ENCODE measurements at places on chromosomes 6 and 20.

GRCh38 chr20:46572153-46572552 lies 21.7 kb upstream of the OCSTAMP start:
- DNase-seq: no peak

- no peak for DNase-seq
Measured at GRCh38 chr20:40547483-40548091, 141.4 kb downstream of the MAFB start.

DNA sequence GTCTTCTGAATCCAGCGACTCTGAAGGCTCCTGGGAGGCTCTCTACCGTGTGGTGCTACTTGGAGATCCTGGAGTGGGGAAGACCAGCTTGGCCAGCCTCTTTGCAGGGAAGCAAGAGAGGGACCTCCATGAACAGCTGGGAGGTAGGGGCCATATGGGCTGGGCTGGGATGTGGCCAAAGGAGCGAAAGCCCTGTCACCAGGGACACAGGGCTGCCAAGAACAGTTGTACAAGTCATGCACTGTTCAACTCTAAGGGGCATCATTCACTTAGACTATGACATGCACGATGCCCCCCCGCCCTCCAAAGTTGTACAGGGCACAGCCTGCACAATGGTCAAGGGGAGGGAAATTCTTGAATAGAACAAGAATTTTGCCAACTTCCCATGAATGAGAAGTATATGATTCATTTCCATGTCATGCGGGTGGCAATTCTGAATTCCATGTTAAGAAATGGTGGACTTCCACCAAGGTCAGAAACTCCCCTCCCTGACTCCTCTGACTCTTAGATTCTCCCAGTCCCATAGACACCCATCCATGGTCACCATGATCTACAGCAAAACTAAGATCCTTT lies 1.6 kb downstream of the REM1 start:
- no peak for DNase-seq

- no peak for DNase-seq
Measured at GRCh38 chr6:145630598-145630997, 104.7 kb downstream of the EPM2A start.

DNA sequence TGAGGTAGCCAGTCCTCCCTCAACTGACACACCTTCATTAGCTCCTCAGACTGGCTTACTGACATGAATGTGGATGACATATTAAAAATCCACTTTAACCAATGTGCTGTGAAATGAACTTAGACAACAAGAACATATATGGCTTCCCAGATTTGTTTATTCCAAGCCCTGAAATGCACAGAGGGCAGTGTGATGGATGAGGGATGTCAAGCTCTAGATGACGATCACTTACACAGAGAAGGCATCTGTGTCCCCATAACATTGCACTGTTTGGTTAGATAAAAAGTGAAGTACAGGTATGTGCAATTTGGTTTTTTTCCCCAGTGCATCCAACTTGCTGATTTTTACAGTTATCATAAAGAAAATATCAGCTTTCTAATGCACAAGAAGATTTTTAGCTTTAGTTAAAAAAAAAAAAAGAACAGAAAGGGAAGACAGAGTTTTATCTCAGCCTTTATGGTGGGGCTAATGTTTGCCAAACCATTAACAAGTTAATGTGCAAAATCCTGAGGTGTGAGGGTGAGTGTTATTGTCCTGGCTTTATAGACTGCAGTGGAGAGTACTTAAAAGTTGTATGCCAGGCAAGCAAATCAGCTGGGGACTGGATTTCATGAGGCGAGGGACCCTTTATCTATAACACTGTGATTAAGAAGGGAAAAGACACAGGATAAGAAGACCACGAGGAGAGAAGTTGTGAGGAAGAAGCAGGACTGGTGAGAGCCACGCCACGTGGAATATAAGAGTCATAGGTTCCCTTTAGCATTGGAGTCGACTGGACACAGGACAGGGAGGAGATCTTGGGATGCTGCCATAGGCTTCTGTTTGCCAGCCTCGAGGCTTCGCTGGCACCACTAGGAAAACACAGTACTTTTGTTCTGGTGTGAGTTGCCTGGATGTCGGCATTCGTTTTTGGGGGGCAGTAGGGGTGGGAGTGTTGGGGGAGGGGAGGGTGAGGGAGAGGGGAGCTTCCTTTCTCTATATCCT lies 90.0 kb upstream of the BACH2 start:
- DNase-seq: no peak

- DNase-seq: no peak
Measured at GRCh38 chr6:6635291-6635690, 46.8 kb downstream of the LY86 start.

- no peak for DNase-seq
Measured at GRCh38 chr6:26611599-26611998, 14.8 kb downstream of the ABT1 start.

GRCh38 chr6:13417431-13417830 lies 70.0 kb downstream of the GFOD1 start:
- no peak for DNase-seq

DNA sequence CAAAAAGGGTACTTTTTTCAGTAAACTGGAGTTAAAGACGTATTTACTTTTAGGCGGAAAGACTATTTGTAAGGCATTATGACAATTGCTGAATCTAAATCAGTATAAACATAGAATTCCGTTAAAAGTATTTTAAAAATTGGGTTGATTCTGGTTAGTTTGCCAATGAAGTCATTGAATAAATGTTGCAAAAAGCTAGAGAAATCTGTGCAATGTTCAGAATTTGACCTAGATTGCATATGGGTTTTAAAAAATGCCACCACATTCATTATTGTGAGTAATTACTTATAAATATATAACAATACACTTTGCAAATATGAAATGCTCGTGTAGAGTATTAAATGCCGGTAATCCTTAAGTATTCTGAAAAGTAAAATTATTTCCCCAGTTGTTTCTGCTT lies 116.5 kb upstream of the EEF1E1 start:
- DNase-seq: no peak

- peak; percentile 33 for DNase-seq
Measured at GRCh38 chr6:113597231-113597583, 259.9 kb upstream of the MARCKS start.

GRCh38 chr6:10323018-10323417 lies 91.9 kb downstream of the TFAP2A start:
- DNase-seq: no peak

DNA sequence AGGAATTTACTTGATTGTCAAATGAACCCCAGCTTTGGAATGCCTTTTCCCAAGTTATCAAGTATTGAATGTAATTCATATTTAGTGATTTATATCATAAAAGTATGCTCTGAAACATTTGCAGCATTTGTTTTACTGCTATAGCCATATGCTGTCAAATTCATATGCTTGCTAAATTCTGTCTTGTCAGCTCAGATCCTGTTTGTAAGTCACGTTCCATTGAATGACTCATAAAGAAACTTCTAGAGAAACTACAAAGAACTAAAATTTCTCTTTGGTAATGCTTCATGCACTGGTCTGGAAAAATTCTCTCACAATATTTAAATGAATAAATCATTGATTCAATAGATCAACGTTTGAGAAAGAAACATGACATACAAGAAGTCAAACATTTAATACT lies 445.9 kb downstream of the PHF3 start:
- DNase-seq: no peak

GRCh38 chr6:95517004-95517403 lies 60.3 kb upstream of the MANEA start:
- DNase-seq: no peak

DNA sequence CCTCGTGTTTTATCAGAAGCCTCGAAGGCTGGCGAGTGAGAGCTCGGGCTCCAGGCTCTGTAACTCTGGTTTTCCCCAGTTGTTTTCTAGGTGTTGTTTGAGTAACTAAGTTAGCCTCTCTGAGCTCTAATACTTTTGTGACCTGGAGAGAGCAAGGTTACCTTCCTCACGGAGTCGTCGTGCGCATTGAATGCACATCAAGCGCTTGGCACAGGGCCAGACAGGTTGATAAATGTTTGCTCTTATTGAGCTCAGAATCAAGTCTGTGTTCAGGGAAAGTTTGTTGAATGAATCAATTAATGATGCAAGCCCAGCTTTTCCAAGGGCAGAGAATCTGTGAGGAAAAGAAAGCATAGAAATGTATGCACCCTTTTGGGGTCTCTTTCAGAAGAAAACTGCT lies 33.5 kb downstream of the EDN3 start:
- no peak for DNase-seq

DNA sequence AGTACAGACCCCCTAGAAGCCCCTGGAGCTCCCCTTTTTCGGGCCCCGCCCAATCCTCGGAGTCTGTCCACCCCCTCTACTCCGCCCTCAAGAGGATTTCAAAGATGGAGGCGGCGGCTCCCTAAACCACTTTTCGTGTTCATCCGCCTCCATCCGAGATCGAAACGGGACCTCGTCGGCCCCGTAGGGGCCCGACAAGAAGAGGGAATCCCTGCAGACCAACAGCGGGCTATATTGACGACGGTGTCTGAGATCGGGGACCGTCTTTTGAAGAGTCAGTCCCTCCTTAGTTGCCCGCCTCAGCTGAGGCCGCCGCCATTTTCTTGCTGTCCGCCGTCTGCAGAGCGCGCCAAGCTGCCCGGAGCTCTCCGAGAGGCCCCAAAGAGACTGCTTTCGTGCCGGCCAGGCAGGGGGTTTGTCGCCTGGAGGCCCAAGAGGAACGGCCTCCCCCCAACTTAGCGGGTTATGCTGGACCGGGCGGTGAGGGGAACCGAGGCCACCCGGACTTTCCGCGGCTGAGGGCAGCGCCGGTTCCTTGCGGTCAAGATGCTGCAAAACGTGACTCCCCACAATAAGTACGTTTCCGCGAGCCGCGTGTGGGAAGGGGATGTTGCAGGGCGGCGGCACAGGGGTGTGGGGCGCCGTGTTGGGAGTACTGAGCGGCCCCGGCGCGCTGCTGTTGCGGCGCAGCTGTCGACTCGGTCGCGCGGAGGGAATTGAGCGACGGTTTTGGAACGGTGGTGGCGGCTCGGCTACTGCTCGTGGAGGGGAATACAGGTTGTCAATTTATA lies 4.2 kb downstream of the BRD2 start:
- no peak for DNase-seq

DNA sequence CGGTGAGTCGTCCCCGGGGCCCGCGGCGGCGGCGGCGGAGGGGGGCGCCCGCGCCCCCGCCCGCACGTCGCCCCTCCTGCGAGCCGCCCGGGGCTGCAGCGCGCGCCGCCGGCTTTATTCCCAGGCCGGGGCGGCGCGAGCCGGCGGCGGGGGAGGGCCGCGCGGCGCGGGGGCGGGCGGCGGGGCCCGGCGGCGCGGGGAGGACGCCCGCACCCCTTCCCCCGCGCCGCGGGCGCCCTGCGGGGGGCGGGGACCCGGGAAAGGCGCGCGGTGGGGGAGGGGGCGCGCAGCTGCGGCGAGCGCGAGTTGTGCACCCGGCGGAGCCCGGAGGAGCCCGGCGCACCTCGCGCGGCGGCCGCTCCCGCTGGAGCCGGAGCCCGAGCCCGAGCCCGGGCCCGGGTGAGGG lies 646 bp downstream of the HMGA1 start:
- DNase-seq: no peak

- DNase-seq: no peak
Measured at GRCh38 chr20:47007826-47008655, 113.4 kb downstream of the EYA2 start.

GRCh38 chr6:89084954-89085353 lies 4.4 kb downstream of the PNRC1 start:
- DNase-seq: no peak

GRCh38 chr20:32483351-32484224 lies 101.5 kb downstream of the NOL4L start:
- DNase-seq: no peak

- DNase-seq: no peak
Measured at GRCh38 chr20:23387118-23387443, 25.1 kb downstream of the GZF1 start.

- DNase-seq: no peak
Measured at GRCh38 chr6:61592238-61592637, 693.8 kb downstream of the KHDRBS2 start.

DNA sequence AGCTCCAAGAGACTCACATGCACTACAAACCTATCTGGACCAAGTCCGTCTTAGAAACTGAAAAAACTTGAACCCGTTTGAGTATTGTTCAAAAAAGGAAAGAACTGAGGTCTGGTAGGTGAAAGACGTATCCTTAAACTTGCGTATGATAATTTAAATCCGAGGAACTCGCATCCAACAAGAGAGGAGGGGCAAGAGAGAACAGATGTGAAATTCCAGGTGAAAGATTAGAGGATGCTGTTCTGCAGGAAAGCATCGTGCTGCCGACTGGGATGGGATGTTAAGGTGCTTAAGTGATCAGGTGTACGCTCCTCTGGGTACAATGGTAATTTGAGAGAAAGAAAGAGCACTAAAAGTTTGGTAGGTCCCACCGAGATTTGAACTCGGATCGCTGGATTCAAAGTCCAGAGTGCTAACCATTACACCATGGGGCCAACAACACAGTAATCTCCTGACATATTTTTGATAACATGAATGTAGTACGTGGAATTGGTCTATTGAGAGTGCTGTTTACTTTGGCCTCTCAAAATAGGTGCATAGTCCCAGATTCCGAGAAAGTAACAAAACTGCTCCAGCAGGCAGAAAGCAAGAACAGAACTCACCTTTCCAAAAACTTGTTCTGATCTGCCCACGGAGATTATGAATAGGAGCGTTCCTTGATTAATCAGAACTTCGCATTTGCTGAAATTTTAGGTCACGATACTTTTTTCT lies 53.5 kb upstream of the BTN3A2 start:
- no peak for DNase-seq

DNA sequence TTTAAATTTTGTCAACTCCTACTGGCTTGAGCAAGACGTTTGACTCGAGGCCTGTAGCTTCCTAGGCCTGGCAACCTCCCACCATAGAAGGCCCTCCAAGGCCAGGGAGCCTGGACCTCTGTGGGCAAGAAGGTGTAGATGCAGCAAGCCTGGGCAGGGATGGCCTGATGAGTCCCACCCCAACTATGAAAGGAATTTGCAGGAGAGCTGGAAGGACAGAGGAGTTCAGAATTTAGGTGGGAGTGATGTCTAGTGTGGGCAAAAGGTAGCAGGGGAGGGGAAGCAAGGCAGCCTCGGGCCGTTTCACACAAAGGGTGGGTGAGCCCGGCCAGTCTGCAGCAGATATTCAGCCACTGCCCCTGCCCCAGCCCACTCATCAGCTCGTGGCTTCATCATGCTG lies 245.2 kb downstream of the CDH26 start:
- DNase-seq: no peak

- no peak for DNase-seq
Measured at GRCh38 chr6:155894758-155895157, 439.1 kb upstream of the NOX3 start.

DNA sequence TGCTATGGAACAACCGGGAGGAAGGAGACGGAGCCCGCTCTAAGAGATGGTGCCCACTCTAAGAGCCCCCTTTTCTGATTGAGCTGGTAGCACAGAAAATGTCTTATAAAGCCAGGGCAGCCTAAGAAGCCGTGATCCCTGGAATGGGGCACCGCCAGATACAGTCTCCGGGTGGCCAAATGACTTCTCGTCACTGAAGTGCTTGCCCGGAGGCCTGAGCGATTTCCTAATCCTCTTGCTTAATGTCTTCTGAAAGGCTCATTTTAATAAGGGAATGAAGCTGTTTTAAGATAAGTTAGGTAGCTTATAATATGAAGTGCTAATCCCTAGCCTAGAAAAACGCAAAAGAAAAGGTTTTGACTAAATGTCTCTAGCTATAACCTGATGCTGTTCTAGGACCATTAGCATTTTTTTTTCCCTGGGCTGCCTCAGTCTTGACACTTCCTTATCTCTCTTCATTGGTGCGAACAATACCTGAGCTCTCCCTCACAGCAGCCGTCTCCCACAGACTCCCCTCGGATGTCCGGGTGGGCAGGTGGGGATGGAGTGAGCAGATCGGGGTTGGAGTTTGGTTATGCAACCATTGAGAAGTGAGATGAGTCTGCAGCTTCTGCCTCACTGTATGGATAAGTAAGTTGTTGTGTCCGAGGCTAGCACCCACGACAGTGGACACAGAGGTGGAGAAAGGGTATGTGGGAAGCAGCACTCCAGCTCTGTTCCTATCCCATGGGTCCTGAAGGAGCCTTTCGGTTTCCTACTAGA lies 559.4 kb upstream of the AGPAT4 start:
- no peak for DNase-seq

Measured in brain pericyte (primary cell).